Omental fat pad (tissue), 4 donors: ENCODE measurements at places on chromosomes 7 and 10. TPM values are rescaled to one million over a fixed set of nuclear protein-coding genes. Genes with fewer than 3 reads are reported as not detected.

Gene PCGF5
- 55.4 TPM for total RNA-seq

Gene ANXA8L1
- total RNA-seq = 2.4 TPM

DNA sequence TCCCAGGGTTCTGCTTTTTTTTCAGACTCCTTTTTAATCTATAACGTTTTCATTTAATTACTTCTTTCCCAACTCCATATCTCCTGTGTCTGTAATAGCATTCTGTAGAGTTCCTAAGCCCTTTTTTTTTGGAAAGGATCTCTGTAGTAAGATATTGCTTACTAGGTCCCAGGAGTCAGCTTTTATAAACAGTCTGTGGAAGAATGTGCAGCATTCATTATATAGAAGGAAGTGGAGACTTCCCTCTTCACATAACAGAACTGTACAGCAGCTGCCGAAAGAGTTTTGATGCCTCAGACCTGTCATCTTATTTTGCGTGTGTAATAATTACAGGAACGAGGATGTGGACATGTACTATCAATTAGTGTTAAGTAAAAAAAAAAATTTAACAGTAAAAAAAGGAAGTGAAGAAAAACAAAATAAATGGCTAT, 7.4 kb upstream of the STEAP4 start:
- no peak for DNase-seq

DNA sequence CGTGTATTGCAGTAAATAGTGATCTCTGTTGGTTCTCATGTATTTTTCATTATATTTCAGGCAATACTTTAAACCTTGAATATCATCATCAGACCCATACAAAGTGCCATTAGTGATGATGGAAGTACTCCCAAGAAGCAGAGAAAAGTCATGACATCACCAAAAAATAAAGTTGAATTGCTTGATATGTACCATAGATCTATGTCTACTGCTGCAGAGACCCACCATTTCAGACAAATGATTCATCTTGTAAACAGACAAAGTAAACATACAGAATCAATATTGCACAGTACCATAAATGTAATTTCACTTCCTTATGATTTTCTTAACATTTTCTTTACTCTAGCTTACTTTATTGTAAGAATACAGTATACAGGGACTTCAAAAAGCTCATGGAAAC, 347.8 kb downstream of the IPMK start:
- DNase-seq = no peak

DNA sequence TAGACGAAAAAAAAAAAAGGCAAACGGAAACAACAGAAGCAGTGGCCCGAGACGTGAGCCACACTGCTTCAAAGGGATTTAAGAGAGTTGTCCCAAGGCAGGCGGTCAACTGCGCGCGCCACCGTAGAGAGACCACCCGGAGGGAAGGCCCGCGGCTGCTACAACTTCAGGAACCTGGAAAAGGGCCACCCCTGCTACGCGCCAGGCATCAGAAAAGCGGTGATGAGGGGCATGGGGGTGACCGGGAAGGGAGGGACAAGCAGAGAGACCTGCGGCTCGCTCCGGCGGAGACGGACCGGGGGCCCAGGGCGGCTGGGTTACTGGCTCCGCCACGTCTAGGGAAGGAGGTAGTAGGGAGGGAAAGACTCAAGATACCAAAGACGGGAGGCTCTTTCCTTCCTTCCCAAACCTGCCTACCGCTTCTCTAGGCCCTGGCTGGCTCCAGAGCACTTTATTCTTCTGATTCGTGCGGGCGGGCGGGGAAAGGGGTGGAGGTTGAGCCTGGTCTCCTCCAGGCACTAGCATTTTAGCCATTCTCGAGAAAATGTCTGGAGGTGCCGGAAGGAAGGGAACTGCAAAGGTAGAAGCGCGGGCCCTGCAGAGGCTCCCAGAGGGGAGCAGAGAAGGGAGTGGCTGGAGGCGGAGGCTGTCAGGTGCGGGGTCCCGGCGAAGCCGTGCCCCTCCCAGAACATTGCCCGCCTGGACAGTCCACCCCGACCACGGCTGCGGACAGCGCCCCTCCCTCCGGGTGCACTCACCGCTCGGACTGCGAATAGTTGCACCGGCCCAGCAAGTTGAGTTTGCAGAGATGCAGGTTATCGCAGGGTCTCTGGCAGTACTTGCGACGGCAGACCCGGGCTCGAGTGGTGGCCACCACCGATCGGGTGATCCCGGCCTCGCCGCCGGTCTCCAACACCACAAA, 993 bp downstream of the ZC3HAV1 start:
- no peak for DNase-seq

DNA sequence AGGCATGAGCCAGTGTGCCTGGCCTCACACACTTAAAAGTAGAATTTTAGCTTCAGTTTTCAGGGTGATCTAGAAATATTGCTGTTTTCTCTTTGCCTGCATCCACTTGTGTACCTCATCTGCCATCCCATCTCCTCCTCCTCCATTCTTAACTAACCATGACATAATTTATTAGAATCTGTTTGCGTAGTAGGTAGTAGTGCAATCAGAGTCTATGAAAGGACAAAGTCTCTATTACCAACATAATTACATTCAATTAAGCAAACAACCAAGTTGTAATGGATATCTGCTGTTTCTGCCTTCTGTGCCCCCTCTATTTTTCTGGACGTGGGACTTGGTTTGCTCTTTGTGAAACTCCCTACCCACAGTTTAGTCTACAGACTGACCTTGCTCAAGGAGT, 72.9 kb downstream of the CDK14 start:
- DNase-seq = no peak
